ENCODE measurements at places on chromosomes 2 and 18. TPM values are rescaled to one million over a fixed set of nuclear protein-coding genes. Genes with fewer than 3 reads are reported as not detected.

The ASXL3 gene
- polyA plus RNA-seq: 7.2 TPM

The PLEKHH2 gene
- 20.3 TPM for polyA plus RNA-seq

The APOB gene
- 2.1 TPM for polyA plus RNA-seq

The CRIM1 gene
- polyA plus RNA-seq: 88.1 TPM

The TMEM198 gene
- 3.1 TPM for polyA plus RNA-seq

The SLC39A10 gene
- 86.9 TPM for polyA plus RNA-seq

The RASGRP3 gene
- polyA plus RNA-seq: 20.5 TPM

The UGT1A6 gene
- polyA plus RNA-seq: 3.0 TPM

The MSTN gene
- 1.5 TPM for polyA plus RNA-seq

The ARHGEF33 gene
- polyA plus RNA-seq: 3.1 TPM

The HOXD9 gene
- 95.3 TPM for polyA plus RNA-seq

The NT5DC4 gene
- polyA plus RNA-seq: 0.05 TPM

The CIDEA gene
- polyA plus RNA-seq: not detected

The ICA1L gene
- polyA plus RNA-seq: 13.0 TPM

The GKN1 gene
- polyA plus RNA-seq: not detected

The SLC14A1 gene
- 3.4 TPM for polyA plus RNA-seq

The ARHGEF4 gene
- 9.0 TPM for polyA plus RNA-seq

The CCDC138 gene
- polyA plus RNA-seq: 18.3 TPM

The BCL2 gene
- polyA plus RNA-seq: 22.1 TPM

The PIEZO2 gene
- polyA plus RNA-seq: 12.7 TPM

The METTL8 gene
- polyA plus RNA-seq: 12.8 TPM

The SULT1C4 gene
- 41.3 TPM for polyA plus RNA-seq

The CDH20 gene
- 3.8 TPM for polyA plus RNA-seq

The RRM2 gene
- polyA plus RNA-seq: 60.2 TPM

The PARD6G gene
- 31.9 TPM for polyA plus RNA-seq

The PAX3 gene
- polyA plus RNA-seq: 0.31 TPM

The OTOS gene
- 0.32 TPM for polyA plus RNA-seq

The NEU2 gene
- not detected for polyA plus RNA-seq

The FOXI3 gene
- polyA plus RNA-seq: 0.20 TPM

The B3GNT7 gene
- 4.2 TPM for polyA plus RNA-seq

The MPPE1 gene
- polyA plus RNA-seq: 59.3 TPM

The RNF149 gene
- polyA plus RNA-seq: 73.8 TPM

The IL1B gene
- polyA plus RNA-seq: 3.1 TPM

The CHRND gene
- polyA plus RNA-seq: 0.92 TPM

The HTR2B gene
- 12.5 TPM for polyA plus RNA-seq

The ACADL gene
- polyA plus RNA-seq: 20.6 TPM

The ASTL gene
- polyA plus RNA-seq: 0.13 TPM

The TRABD2A gene
- polyA plus RNA-seq: 0.27 TPM

The AQP4 gene
- 0.25 TPM for polyA plus RNA-seq

The AOX1 gene
- polyA plus RNA-seq: 2.5 TPM

The HOXD11 gene
- polyA plus RNA-seq: 61.2 TPM

The RIT2 gene
- not detected for polyA plus RNA-seq
